ENCODE measurements at places on chromosomes 5 and 9.

DNA sequence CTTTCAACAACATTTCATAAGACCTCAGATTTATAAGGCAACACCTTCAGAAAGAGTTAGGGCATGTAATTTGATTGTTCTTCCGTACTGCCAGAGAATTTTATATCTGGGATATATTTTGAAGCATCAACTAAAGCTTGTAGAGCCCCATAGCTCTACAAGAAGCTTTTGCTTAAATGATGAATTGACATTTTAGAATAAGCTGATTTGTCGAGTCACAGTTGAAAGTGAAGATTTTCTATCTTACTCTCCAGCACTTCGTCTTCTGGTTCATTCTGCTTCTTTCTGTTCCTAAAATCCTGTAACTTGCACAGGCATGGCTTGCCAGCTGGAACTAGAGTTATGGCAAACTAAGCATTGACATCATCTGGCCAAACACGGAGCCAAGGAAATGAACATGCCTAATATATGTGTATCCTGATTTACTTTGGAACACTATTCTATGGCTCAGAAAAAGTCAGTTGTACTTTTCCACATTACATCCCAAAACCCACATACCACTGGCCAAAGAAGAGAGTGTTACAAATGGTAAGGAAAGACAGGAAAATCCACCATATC is 68.6 kb upstream of the MAST4 start:
- no peak for DNase-seq

DNA sequence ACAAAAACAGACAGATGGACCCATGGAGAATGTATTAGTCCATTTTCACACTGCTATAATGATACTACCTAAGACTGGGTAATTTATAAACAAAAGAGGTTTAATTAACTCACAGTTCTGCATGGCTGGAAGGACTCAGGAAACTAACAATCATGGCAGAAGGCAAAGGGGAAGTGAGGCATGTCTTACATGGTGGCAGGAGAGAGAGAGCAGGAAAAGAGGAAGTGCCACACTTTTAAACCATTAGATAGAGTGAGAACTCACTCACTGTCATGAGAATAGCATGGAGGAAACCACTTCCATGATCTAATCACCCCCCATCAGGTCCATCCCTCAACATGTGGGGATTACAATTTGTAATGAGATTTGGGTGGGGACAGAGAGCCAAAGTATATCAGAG is 808.9 kb downstream of the CDH12 start:
- DNase-seq = no peak

DNA sequence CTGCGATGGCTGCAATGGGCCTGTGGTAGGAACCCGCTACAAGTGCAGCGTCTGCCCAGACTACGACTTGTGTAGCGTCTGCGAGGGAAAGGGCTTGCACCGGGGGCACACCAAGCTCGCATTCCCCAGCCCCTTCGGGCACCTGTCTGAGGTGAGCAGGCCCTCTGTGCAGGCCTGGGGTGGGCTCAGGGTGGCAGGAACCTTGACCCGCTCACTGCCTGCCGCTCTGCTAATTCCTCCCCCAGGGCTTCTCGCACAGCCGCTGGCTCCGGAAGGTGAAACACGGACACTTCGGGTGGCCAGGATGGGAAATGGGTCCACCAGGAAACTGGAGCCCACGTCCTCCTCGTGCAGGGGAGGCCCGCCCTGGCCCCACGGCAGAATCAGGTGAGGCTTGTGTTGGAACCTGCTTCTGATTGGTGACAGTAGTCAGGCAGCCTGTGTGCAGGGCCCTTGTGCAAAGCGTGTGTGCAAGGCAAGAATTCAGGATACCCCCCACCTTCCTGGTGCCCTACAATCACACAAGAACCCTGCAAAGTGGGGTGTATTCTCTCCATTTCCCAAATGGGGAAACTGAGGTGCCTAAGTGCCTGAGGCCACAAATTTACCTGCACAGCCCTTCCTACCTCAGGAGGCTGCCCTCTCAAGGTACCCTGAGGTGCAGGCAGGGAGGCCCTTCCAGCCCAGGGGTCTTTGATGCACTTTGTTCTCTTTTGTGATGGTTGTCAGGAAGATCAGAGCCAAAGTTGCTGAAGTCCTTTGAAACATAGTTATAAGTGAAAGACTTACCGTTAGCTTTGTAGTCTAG is 3.4 kb downstream of the SQSTM1 start:
- DNase-seq = no peak

DNA sequence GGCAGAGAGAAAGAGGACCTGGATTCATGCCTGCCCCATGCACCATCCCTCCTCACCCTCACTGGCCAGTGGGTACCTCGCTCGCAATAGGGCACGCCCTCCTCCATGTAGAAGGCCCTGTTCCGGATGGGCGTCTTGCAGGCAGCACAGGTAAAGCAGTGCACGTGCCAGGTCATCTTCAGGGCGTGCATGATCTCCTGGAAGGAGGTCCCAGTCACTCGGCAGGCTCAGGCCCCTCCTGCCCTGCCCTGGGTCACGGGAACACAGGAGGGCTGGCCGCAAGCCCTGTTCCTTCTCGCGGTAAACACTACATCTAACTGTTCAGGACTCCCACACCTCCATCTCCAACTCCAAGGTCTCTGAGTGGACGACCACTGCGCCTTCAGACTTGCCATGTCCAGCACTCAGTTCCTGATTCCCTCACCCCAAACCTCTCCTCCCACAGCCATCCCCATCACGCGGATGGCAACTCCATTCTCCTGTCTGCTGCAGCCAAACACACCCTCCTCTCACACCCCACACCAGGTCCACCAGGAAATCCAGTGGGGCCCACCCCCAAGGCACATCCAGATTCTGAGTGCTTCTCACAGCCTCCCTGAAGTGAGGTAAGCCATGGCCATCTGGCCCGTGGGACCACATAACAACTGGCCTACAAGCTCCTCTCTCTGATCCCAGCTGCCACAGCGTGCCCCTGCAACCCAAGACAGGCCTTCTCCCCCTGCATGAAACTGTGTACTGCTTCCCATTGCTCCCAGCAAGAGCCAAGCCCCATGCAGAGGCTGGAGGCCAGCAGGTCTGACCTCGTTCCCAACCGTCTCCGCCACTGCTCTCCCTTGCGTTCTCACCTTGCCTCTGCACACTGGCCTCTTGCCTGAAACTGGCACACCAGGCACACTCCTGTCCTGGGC is 10.8 kb upstream of the DBN1 start:
- no peak for DNase-seq

Data from T-helper 9 cell (primary cell).